ENCODE measurements at places on chromosomes 5 and 9. TPM values are rescaled to one million over a fixed set of nuclear protein-coding genes. Genes with fewer than 3 reads are reported as not detected.

The HAPLN1 gene
- 0.29 TPM for polyA plus RNA-seq

The TLX3 gene
- polyA plus RNA-seq = not detected

The ATP6V0E1 gene
- polyA plus RNA-seq = 271 TPM

The HTR1A gene
- polyA plus RNA-seq = not detected

DNA sequence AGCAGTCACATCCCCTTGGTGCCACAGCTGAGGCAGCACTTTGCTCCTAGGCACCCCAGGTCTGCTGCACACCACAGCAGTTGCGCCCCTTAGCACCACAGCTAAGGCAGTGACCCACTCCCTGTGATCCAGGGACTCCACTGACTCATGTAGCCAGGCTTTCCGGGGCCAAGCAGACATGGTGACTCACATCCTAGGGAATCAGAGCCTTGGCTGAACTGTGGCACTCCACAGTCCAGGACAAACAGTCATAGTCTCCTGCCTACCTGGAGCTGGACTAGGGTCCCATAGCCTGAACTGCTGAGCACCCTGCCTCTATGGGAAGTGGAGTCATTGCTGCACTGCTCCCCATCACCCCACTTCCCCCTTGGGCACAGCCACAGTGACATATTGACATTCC lies 338.7 kb downstream of the NPR3 start:
- no peak for DNase-seq

GRCh38 chr9:126536131-126536530 lies 77.6 kb upstream of the LMX1B start:
- DNase-seq = no peak

DNA sequence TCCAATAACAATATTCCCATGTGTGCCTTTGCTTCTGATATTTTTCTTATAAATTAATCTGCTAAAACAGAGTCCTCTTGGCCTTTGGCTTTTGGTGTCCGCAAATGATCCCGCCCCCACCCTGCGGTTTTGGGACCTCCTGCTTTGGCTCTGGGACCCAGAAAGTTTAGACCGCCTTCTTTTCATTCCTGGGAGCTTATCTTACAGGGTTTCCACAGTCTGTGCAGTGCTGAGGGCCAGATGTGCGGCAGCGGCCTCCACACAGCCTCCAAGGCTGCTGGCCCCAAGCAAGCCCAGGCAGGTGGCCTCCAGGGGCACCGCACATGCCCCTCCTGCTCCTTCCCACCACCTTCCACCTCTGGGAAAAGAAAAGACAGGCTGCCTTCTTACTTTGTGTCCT lies 191.5 kb downstream of the ERCC6L2 start:
- peak; percentile 50 for DNase-seq
